Aorta (tissue), 5 donors: ENCODE measurements at places on chromosomes 5 and 9. TPM values are rescaled to one million over a fixed set of nuclear protein-coding genes. Genes with fewer than 3 reads are reported as not detected.

The CYSRT1 gene
- total RNA-seq: not detected

The KCNN2 gene
- total RNA-seq: 0.57 TPM

The CPLANE1 gene
- total RNA-seq: 35.6 TPM

The HTR4 gene
- total RNA-seq: not detected

The INSL4 gene
- not detected for total RNA-seq

The CDKN2B-AS1 gene
- 1.2 TPM for total RNA-seq

The BSPRY gene
- 0.19 TPM for total RNA-seq

The ABLIM3 gene
- total RNA-seq: 44.4 TPM

The ZFP2 gene
- 3.4 TPM for total RNA-seq

The PCDHGA9 gene
- total RNA-seq: 13.2 TPM

The BAAT gene
- not detected for total RNA-seq

The ALDH1A1 gene
- 118 TPM for total RNA-seq

The FRMD3 gene
- 7.4 TPM for total RNA-seq

The STK10 gene
- 67.7 TPM for total RNA-seq

The INSL6 gene
- not detected for total RNA-seq

The LECT2 gene
- not detected for total RNA-seq

The CRB2 gene
- not detected for total RNA-seq

The PLGRKT gene
- 8.8 TPM for total RNA-seq

The IFNK gene
- not detected for total RNA-seq

The KCNIP1 gene
- total RNA-seq: not detected

The SLC4A9 gene
- not detected for total RNA-seq

The STPG3 gene
- not detected for total RNA-seq

The CKS2 gene
- 8.9 TPM for total RNA-seq

The GRXCR2 gene
- total RNA-seq: not detected

The SARDH gene
- 0.84 TPM for total RNA-seq

The DDX4 gene
- not detected for total RNA-seq

The FAM153A gene
- total RNA-seq: not detected

The CARD9 gene
- 5.3 TPM for total RNA-seq

The SLC6A7 gene
- not detected for total RNA-seq

The FABP6 gene
- total RNA-seq: not detected

The ANKRD31 gene
- total RNA-seq: 0.24 TPM

The PRRC1 gene
- total RNA-seq: 46.2 TPM

The PCDHGB1 gene
- total RNA-seq: 3.5 TPM
